Activated CD4-positive, alpha-beta memory T cell treated with anti-CD3 and anti-CD28 coated beads, Interleukin-2, amount 10 ng/mL, durations not matched to agents 7 days and 5 days (primary cell): ENCODE measurements at places on chromosomes 6 and 20. TPM values are rescaled to one million over a fixed set of nuclear protein-coding genes. Genes with fewer than 3 reads are reported as not detected.
A peak's percentile ranks its signal among the peaks of the same experiment; 100 is the strongest.

The PAX1 gene
- total RNA-seq, result not detected

- DNase-seq, result no peak
Measured at GRCh38 chr20:62771396-62772102, 24.7 kb upstream of the MRGBP start.

DNA sequence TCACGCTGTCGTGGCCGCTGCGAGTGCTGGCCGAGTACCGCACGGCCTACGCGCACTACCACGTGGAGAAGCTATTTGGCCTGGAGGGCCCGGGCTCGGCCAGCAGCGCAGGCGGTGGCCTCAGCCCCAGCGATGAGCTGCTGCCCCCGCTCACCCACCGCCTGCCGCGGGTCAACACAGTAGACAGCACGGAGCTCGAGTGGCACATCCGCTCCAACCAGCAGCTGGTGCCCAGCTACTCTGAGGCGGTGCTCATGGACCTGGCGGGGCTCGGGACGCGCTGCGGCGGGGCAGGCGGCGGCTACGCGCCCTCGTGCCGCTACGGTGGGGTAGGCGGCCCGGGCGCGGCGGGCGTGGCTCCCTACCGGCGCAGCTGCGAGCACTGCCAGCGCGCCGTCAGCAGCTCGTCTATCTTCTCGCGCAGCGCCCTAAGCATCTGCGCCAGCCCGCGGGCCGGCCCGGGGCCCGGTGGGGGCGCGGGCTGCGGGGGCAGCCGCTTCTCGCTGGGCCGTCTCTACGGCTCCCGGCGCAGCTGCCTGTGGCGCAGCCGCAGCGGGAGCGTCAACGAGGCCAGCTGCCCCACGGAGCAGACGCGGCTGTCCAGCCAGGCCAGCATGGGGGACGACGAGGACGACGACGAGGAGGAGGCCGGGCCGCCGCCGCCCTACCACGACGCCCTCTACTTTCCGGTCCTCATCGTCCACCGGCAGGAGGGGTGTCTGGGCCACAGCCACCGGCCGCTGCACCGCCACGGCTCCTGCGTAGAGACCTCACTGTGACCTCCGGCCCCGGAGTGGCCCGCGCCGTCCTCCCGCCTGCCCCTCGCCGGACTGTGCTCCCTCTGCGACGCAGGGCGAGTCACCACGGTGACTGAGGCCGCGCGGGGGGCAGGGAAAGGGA lies 5.7 kb downstream of the TMEM151B start:
- no peak for DNase-seq

DNA sequence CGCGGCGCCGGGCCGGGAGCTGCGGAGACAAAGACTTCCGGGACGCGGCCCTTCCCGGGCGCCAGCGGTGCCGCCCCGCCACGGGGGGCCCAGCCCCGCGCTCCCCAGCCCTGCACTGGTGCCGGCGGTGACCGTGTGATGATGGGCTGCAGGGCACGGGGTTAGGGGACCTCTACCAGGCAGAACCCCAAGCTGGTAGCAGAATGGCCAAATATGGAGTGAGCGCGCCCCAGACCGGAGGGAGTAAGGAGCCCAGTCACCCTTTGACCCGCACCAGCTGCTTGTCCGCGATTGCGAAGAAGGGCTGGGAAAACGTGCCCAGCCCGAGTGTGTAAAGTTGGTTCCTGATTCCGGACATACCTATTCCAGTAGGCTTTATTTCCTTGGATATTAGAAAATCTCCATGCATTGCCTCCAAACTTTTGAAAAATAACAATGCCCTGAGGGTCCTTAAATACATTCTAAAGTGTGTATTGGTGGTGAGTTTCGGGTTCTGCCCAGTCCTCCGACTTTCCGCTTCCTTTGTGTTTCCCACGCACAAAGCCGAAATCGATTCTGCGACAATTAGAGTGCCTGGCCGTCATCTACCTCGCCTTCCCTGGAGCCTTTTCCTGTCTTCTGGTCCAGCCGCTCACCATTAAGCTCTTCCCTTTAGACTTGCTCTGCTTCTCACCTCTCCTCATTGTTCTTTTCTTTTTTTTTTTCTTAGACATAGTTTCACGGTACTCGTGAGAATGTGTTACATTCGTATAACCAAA lies 1.1 kb downstream of the ABRACL start:
- peak; percentile 35 for DNase-seq

DNA sequence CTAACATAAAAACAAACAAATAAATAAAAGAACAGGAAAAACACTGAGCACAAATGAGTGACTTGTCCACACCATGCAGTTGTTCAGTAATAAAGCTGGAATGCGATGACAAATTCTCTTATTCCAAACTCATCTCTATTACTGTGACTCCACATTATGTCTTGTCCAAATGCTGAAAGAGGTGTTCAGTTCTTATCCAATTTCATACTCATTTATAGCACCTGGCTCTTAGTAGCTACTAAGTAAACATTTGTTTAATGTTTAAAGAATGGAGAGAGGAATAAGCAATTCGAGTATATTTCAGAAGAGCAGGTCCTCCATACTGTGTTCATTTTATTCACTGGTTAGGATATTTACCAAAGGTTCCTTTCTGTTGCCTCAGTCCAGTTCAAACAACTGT lies 439.0 kb upstream of the JAG1 start:
- no peak for DNase-seq

DNA sequence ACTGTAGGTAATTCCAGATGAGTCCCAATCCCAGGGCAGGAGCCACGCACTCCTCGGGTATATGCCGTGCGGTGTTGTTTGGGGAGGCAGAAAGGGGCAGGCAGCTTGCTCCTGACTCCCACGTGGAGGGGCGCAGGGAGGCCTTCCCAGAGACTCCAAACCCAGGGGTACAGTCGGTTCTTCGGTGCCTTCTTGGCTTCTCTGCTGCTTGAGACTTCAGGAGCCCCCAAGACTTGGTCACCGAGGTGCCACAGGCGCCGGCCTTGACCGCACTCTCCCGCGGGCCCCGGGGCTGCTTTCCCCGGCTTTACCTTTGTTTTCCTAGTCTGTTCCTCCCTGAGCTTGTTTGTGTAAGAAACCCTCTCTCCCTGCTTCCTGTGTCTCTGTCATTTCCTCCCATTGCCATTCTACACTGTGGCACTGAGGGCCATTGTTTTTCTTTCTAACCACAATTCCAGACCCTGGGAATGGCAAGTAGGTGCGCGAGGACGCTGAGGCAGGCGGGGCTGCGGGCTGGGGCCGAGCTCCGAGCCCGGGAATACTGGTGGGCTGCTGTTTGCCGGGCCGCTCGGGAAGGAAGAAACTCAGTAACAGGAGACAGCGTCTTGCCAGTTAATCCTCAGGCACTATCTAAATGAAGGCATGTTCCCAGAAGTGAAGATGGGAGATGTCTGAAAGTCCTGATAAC lies 215.6 kb upstream of the HEY2 start:
- DNase-seq, result no peak
